ENCODE measurements at places on chromosomes 3 and 15.

GRCh38 chr3:175741951-175742350, 882.8 kb downstream of the NAALADL2 start:
- no peak for DNase-seq

GRCh38 chr3:57048052-57048671, 12.3 kb upstream of the SPATA12 start:
- DNase-seq, result no peak

GRCh38 chr15:58842713-58843396, 71.8 kb downstream of the MINDY2 start:
- DNase-seq, result no peak

DNA sequence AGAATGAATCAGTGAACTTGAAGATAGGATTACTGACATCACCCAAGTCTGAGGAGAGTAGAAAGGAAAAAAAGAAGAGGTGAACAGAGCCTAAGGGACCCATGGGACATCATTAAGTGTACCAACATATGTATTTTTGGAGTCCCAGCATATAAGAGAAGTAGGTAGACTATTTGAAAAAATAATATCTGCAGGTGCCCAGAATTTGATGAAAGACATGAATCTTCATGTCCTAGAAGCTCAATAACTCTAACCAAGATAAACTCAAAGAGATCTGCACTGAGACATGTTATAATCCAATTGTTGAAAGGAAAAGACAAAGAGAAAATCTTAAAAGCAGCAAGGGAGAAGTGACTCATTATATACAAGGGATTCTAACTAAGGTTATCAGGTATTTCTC, 39.0 kb downstream of the SPESP1 start:
- no peak for DNase-seq

DNA sequence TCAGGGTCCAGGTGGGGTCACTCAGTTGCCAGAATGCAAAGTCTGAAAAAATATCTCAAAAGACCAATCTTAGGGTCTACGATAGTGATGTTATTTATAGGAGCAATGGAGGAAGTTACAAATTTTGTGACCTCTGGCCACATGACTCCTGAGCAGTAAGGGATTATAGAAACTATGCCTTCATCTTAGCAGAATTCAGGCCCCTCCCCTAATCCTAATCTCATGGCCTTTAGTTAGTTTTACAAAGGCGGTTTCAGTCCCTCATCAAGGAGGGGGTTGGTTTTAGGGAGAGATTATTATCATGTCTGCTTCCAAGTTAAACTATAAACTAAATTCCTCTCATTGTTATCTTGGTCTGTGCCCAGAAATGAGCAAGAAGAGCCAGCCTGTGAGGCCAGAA, 5.9 kb upstream of the DCP1A start:
- no peak for DNase-seq

DNA sequence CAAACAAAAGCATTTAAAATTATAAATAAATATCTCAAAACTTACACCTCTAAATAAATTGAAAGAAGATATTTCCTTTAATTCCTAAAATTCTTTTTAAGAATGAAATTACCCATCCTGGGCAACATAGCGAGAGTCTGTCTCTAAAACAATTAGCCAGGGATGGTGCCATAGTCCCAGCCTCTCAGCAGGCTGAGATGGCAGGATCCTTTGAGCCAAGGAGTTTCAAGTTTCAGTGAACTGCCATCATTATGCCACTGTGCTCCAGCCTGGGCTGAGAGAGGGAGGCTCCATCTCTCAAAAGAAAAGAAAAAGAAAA, 25.4 kb downstream of the AADAC start:
- DNase-seq, result no peak

DNA sequence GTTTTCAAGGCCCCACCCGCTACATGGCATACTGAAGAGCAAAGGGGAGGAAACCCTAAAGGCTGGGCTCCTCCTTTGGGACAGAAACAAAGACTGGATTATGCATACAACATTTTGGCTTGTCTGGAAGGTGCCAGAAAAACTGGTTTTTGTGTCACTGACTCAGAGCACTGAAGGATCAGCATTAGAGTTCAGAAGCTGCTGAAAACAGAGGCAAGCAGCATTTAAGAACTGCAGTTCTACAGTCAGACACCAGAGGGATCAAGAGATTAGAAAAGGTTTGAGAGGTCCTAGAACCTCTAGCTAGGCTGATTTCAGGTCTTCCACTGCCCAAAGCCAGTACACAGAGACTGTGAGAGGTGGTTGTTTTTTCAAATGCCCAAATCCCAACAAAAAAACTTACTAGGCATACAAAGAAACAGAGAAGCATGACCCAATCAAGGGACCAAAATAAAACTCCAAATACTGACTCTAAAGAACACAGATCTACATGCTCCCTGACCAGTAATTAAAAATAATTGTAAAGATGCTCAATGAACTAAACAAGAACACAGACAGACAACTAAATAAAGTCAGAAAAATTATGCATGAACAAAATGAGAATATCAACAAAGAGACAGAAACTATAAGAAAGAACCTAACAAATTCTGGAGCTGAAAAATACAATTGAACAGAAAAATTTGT, 91.2 kb downstream of the SENP2 start:
- no peak for DNase-seq

DNA sequence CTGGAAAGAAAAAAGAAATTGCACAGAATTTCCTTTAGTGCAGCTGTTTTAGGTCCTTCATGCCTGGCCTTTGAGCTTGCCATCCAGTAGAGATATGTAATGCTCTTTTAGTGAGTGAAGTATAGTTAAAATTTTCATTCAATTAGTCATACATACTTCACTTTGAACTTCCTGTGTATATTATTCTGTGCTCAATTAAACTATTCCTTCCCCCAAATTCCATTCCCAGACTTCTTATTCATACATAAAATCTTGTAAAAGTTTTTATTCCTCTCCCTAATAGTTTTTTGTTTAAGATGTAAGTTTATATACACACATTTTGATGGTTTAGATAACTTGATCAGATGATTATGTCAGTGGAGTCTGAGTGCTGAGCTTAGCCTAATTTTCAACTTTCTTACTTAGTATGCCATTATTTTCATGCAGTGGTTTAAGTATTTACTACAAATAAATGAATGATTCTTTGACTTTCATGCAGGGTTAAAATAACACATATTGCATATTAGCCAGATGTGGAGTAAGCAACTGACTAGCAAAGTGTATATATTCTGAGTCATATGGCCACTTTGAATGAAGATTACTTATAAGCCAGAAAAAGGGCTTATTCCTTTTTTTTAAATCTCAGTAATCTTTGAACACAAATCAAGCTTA, 42.5 kb upstream of the ABHD10 start:
- DNase-seq, result no peak

DNA sequence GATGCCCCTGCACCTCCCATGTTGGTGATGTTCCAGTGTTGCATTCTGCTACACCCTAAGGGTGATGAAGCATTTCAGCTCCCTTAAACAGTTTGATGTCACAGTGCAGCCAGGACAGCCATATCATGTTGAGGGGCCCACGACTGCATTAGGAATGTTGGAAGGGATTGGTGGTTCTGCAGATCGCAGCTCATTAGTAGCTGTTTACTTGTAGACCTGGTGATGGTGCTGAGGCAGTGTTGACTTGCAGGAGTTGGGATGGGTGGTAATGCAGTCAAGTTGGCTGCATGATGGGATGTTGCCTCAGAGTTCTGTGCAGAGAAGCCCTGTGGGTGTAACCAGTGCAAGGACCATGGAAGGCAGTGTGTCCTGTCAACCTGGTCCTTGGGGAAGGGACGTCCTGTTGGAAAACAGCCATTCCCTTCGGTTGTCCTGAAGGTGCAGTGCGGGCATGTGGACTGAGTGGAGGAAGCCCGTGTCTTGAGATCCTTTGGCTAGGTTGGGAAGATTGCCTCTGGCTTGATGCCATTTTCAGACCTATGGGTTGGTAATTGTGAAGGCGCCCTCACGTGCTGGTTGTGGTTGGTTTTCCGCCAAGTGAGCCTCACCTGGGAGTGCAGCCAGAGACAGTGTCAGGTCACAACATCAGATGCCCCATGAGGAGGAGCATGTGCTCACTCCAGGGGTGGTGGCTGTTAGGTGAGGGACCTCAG, 100.7 kb downstream of the SNRPN start:
- no peak for DNase-seq

GRCh38 chr3:122033023-122033422, 11.0 kb upstream of the ILDR1 start:
- no peak for DNase-seq

DNA sequence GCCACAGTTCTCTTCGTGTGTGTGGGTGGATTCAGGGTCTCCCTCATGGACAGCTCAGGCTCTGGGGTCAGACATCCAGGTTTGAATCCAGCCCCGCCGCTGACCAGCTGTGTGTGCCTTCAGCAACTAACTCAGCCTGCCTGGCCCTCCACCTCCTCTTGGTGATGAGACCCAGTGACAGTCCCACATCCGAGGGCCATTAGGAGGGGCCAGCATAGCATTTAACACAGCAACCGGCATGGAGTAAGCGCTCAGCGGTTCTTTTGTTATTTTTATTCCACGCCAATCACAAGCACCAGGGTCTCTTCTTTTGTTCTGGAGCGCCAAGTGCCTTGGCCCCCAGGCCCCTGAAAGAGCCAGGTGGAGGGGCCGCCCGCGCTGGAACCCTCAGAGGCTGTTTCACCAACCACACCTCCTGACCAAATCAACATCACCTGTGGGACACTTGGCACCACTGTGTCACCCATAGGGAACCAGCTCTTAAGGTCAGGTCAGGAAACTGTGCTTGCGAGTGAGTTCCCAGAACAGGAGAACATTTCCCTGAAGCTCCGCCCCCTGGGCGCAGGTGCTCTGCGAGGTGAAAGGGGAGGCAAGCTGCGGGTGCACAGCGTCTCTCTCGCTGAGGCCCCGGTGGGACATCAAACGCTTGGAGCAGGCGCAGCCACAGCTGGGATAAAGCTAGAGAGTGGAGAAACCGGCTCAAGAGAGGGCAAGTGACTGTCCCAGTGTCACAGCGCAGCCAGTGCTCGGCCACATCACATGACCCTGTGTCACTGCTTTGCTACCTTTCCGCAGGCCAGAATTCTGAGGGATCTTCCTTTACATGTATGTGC, 311.3 kb downstream of the UACA start:
- DNase-seq, result peak; percentile 56

- no peak for DNase-seq
These were observed 24.8 kb downstream of the SERP1 start for GRCh38 chr3:150521463-150521862.

DNA sequence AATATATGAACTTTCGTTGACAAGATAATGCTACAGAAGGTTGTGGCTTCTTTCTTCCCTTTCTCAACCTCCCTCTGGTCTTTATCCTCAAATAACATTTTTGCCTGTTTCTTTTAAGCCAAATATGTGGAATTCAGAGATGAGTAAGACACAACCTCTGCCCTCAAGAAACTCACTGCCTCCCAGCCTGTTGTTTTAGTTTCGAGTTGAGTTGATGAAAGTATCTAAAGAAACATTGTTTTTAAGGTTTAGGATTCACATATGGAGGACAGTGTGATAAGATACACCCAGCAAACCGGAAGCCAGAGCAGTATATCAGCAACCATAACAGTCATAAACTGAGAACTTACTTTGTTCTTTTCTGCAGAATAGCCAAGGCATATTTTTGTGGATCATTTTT, 218.6 kb downstream of the THSD4 start:
- no peak for DNase-seq

GRCh38 chr15:68352401-68353062, 75.0 kb downstream of the FEM1B start:
- DNase-seq, result no peak

- peak; percentile 46 for DNase-seq
These were observed 14.3 kb downstream of the KLHL25 start for GRCh38 chr15:85780225-85780985.

GRCh38 chr15:26129852-26130251, 266.7 kb upstream of the ATP10A start:
- DNase-seq, result no peak

DNA sequence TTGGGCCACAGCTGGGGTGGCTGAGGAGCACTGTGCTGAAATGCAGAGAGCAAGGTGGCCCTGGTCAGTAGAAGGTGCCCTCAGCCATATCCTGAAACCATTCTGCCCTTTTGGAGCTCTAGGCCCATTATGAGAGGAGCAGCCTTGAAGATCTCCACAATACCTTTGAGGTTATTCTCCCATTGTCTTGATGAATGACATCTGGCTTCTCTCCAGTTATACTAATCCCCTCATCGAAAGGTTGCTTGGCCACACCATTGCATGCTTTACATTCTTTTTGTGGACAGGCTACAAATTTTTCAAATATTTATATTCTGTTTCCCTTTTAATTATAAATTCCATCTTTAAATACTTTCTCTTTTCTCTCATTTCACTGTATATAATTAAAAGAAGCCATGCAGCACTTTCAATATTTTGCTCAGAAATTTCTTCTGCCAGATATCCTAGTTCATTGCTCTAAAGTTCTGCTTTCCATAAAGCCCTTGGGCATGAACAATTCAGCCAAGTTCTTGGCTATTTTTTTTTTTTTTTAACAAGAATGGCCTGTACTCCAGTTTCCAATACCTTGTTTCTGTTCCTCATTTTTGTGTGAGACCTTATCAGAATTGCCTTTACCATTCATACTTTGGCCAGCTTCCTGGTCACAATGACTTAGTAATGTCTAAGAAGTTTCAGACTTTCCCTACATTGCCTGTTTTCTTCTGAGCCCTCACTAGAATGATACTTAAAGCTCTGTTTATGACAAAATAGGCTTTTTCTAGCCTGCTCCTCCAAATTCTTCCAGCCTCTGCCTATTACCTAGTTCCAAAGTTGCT, 138.9 kb upstream of the SGO1 start:
- no peak for DNase-seq
